ENCODE measurements at places on chromosomes 12 and 14.

GRCh38 chr12:100671396-100672074, 98.1 kb downstream of the GAS2L3 start:
- no peak for DNase-seq

DNA sequence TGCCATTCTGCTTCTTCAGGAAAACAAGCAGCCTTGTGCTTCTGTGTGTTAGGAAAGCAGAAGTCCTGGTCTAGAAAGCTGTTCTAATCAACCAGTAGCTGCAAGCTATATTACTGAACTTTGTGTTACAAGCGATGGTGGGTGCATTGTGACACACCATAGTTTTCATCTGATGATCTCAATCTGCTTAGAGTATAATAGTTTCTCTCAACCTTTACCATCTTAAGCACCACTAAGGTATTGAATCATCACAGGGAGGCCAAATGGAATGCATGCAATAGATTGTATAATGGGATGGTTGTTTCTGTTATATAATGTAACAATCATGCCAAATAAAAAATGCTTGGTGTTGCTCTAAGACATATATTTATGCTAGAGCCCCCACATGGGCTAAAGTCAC, 771.7 kb downstream of the NOVA1 start:
- no peak for DNase-seq

- DNase-seq: no peak
These were observed 27.9 kb upstream of the EID3 start for GRCh38 chr12:104275689-104276088.

- no peak for DNase-seq
These were observed 9.9 kb upstream of the VPS33A start for GRCh38 chr12:122276242-122276641.

DNA sequence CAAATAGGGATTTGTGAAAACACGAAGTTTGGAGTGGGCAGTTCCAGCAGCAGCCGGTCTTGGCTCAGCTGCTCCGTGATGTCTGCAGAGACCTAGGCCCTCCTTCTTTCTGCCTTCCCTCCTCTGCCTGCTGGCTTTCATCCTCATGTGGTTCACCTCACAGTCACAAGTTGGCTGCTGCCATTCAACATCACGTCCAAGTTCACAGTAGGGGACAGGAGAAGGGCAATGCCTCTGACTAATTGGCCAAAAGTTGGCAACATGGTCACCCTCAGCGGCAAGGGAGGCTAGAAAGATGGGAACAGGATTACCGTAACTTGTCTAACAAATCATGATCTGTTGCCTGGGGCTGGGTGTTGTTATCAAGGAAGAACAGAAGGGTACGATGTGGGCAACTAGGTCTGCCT, 7.8 kb upstream of the CACNA2D4 start:
- no peak for DNase-seq

DNA sequence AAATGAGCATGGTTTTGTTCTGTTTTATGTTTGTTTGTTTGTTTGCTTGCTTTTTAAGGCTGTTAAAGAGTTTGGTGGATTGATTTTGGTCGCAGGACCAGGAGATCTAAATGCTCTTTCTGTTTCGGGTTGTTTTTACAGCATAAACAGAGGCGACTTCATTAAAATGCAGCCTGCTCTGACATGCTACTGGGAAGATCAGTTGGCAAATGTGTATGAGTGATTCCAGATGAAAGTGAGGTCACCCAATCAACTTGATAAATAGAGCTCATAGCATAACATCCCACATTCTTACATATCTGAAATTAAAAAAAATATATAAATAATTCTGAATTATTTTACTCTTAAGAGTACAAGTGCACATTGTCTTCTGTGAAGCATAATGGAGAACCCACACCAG, 947.7 kb downstream of the GALC start:
- no peak for DNase-seq

DNA sequence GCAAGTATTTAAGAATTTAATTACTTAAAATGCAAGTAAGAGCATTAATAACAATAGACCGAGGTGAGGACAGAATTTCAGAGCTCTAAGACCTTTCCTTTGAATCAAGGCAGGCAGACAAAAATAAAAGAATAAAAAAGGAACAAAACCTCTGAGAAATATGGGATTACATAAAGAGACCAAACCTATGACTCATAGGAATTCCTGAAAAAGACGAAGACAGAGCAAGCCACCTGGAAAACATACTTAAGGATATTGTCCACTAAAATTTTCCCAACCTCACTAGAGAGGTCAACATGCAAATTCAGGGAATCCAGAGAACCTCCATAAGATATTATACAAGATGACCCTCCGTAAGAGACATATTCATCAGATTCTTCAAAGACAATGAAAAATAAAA, 325.1 kb downstream of the AEBP2 start:
- DNase-seq: no peak

DNA sequence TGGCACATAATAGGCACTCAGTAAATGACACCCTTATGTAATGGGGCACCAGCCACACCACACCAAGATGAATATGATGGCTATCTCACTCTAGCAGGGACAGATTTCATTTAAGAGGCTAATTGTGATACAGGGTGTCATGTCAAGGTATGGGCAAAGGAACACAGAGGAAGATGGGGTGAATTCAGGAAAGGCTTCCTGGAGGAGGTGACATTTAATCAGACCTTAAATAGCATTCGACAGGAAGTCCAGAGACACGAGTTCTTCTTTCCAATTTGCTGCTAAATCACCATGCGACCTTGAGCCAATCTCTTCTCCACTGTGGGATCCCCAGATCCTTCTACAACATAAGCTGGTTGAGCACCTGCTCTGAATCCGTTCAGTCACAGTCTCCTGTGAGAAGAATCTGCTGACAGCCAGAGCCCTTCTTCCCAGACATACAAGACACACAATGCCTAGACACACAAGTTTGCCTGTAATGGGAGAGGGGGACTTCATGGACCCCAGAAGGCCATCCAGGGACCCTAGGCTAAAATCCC, 1.5 kb upstream of the DTX1 start:
- DNase-seq: no peak

- no peak for DNase-seq
These were observed 793.7 kb downstream of the RPS29 start for GRCh38 chr14:48792376-48793024.

GRCh38 chr12:64729909-64730587, 29.2 kb downstream of the GNS start:
- no peak for DNase-seq

- no peak for DNase-seq
These were observed 6.5 kb downstream of the WNT5B start for GRCh38 chr12:1635301-1636095.

GRCh38 chr12:131586269-131586668, 124.6 kb upstream of the SFSWAP start:
- DNase-seq: no peak

DNA sequence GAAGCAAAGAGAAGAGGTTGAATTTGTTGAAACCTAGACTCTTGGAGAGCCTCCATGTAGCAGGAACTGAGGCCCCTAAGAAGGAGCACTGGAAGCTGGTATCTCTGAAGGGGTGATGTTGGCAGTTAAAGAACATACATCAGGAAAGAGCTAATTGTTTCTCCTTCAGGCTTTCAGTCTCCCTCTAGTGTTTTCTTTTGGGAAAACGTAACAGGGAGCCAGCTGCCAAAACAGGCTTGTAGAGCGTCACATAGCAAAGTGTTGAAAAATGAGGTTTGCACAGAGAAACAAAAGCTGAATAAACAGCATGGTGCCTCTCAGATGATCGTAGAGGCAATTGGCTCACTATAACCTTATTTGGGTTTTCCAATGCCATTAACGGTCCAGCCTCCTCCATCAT, 46.9 kb upstream of the CAND1 start:
- no peak for DNase-seq

GRCh38 chr12:131132118-131132892, 178.6 kb downstream of the ADGRD1 start:
- peak; percentile 49 for DNase-seq

- DNase-seq: no peak
These were observed 75.5 kb upstream of the DCD start for GRCh38 chr12:54723379-54724256.

GRCh38 chr12:65517656-65518210, 239.2 kb downstream of the MSRB3 start:
- no peak for DNase-seq

DNA sequence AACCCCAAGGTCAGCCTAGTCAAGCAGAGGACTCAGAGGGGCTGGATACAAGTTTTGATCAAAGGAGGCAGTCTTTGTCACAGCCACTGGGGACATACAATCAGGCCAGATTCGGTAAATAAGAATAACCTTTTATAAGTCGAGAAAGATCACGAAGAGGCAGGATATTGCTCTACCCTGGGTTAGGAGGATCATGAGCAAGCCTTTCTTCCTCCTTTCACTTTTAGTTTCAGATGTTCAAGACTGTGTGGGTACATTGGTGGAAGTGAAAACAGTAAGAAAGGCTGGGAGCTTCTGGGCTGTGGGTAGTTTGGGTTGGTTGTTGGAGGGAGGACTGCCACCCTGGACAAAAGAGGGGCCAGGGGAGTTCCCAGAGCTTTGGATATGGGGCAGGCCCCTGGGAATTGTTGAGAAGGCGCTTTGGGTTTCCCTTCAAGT, 127.7 kb downstream of the SNAPC1 start:
- DNase-seq: no peak

DNA sequence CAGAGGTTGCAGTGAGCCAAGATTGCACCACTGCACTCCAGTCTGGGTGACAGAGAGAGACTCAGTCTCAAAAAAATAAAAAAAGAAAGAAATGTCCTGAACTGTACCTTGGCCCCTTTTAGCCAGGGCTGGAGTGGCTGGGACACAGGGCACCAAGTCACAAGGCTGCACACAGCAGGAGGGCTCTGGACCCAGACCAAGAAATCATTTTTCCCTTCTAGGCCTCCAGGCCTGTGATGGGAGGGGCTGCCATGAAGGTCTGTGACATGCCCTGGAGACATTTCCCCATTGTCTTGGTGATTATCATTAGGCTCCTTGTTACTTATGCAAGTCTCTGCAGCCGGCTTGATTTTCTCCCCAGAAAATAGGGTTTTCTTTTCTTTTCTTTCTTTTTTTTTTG, 5.1 kb upstream of the ACOT6 start:
- DNase-seq: no peak

- DNase-seq: no peak
These were observed 3.8 kb downstream of the SOAT2 start for GRCh38 chr12:53107122-53107521.

GRCh38 chr14:63598807-63599206, 42.9 kb downstream of the WDR89 start:
- no peak for DNase-seq

DNA sequence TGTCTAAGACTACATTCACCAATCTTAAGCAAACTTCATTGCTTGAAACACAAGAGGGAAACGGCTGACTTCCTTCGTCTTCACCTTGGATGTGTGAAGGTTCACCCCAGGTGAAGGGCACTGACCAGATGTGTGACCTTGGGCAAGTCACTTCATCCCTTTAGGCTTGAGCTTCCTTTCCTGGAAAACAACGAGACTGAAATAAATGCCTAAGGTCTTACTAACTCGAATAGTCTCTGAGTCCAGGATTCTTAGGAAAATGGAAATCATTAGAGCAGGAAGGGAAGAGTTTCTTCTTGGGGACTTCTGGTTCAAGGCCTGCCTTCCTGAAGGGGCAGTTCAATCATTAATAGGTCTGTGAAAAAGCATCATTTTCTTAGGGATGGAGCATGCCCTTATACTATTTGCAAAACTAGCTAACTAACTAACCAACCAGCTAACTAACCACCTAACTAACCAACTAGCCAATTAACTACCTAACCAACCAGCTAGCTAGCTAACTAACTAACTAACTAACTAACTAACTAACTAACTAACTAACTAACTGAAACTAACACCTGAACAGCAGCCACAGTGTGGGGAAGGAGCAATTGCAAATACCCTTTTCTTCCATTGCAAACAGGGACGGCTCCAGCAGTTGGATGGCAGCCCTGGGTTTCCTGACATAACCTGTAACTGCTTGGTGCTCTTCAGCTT, 31.5 kb upstream of the EMP1 start:
- DNase-seq: no peak

DNA sequence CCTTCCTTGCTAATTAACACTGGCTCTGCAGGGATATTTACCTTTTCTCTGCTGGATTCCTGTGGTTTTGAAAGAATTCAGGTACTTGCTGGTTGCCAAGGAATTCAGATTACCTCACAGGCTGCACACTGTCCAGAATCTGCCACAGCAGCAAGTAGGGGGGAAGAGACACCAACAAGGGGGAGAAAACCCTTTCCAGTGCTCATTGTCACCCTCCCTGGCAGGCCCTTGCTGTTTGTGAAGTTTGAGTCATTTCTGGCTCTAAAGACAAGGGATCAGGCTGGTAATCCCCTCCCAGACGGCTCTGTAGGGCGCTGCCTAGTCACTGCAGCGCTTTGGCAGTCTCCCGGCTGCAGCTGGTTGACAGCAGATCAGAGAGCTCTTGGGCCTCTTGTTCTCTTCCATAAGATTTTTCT, 50.8 kb downstream of the TTLL5 start:
- DNase-seq: no peak

DNA sequence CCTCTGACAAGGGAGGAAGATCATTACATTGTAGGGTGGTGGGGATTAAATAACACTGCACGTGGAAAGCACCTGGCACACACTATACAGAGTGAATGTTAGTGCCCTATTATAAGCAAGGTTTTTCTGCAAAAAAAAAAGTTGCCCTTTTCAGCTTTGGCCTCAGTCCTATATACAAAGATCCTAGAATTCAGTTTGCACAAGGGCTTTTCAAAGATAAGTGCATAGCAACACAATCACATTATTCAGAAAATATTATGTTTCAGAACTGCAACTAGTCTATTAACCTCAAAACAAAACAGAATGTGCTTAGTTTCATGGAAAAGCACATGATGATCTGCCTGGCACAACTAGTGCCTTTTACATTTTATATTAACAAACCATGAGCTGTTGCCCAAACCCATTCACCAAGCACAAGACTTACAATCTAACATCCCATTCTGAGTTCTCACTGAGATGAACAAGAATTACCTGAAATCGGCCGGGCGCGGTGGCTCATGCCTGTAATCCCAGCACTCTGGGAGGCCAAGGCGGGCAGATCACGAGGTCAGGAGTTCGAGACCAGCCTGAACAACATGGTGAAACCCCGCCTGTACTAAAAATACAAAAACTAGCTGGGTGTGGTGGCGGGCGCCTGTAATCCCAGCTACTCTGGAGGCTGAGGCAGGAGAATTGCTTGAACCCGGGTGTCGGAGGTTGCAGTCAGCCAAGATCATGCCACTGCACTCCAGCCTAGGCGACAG, 1.8 kb downstream of the TM7SF3 start:
- DNase-seq: no peak

DNA sequence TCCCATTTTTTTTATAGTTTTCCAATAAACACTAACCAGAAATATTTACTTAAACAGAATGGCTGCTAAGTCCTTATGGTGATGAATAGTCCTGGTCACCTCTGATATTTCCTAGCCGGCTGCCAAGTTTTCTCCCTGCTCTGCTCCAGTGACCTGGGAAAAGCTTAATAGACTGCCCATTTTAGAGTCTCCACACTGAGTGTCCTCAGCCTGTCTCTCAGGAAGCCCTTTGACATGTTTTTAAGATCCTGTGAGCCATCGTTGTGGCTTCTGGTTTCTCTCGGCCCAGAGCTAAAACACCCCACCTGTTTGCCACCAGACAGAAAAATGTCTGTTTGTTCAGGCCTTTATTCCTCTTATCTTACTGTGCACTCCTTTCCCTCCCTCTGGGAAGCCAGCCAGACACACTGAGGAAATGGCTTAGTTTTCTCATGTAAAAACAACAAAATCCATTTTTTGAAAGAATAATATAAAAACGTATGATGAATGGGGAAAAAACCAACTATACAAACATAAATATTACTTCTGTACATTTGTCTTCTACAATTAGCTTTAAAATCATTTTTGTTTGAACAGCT, 25.4 kb upstream of the ALDH2 start:
- no peak for DNase-seq

Measured in stimulated activated CD8-positive, alpha-beta memory T cell treated with anti-CD3 and anti-CD28 coated beads, Interleukin-4, amount 100 ng/mL, for 4 hours (primary cell).